Hindlimb muscle (tissue), 1 donor: ENCODE measurements at places on chromosomes 3 and 15.
A peak's percentile ranks its signal among the peaks of the same experiment; 100 is the strongest.

GRCh38 chr15:93278006-93278405 lies 189.0 kb upstream of the RGMA start:
- no peak for DNase-seq

GRCh38 chr15:33242669-33243191 lies 48.2 kb upstream of the FMN1 start:
- DNase-seq = no peak

DNA sequence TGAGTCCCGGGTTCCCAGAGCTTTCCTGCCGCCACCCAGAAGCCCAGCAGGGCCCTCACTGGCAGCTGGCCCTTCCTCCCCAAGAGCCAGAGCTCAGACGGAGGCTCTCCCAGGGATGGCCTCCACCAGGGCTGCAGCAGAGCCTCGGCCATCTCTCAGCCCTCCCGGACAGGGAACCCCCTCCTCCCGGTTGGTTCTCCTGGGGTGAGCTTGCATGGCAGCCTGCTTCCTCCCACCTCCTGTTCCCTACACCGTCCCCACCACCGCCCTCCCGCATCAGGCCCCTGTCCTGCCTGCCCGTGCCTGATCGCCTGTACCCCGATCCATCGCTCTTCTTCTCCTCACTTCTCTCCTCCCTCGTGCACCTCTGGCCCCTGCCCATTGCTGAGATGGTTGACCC lies 24.1 kb upstream of the MUC4 start:
- DNase-seq = no peak

DNA sequence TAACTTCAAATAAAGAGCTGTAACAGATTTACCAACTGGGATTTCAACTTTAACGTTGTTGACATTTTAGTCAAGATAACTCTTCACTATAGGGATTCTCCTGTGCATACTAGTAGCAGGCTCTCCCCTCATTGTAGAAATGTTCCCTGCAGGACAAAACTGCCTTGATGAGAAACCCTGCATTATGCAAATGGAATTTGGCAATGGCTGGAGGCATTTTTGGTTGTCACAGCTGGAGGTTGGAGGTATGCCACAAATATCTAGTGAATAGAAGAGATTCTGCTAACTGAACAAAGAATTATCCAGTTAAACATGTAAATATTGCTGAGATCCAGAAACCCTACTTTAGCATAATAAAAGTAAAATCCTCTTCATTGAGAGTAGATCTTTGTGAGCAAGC lies 928.8 kb upstream of the ALCAM start:
- DNase-seq = no peak

GRCh38 chr15:64916365-64916764 lies 4.7 kb downstream of the ANKDD1A start:
- DNase-seq = no peak

DNA sequence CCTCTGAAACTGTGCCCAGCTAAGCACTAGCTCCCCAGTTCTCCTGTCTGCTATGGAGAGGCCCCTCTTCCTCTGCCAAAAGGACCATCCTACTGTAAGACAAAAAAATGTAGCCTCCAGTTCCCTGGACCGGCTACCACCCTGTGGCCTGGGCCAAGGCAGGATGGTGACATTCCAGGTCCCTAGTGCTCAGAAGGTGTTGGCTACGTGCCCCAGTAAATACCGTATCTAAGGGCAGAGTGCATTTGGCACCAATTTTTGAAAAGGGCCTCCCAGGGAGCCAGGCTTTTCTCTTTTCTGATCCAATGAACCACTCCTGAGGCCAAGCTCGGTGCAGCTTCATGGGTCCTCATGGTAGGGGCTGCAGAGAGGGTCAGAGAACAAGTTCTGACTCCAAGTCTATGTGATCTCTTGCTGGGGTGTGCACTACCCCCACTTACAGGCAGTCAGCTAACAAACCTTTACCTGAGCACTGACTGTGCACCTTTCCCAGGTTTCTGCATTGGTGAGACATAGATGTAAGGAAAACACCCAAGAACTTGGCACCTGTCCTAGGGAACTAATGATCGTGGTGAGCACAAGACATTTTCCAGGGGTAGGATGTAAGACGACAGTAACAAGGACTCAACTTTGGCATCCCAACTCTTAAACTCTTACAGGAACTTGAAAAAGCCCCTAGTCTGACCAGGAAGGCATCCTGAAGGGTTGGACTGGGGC lies 32.6 kb downstream of the TLE3 start:
- no peak for DNase-seq

DNA sequence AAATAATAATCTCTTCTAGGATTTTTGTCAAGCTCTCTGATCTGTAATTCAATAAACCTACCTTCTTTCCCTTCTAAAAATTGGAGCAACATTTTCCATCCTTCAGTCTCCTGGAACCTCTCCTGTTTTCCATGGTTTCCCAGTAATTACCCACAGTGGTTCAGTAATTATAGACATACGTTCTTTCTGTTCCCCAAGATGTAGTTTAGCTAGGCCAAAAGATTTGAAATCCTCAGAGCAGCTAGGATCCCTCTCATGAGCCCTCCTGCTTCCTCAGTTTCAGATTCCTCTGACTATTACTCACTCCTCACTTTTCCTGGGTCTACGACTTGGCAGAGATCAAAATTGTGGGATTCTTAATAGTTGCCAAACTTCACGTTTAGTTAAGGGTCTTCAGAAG lies 76.9 kb upstream of the IGSF10 start:
- peak; percentile 66 for DNase-seq
